Left lung (tissue), 14 donors: ENCODE measurements at places on chromosomes 2 and 18. TPM values are rescaled to one million over a fixed set of nuclear protein-coding genes. Genes with fewer than 3 reads are reported as not detected.

The DNPEP gene
- 73.5 TPM for polyA plus RNA-seq

The SCYGR4 gene
- not detected for polyA plus RNA-seq

The ALPG gene
- polyA plus RNA-seq = not detected

- DNase-seq = no peak
Observed at GRCh38 chr18:28767201-28767600, 590.3 kb upstream of the CDH2 start.

DNA sequence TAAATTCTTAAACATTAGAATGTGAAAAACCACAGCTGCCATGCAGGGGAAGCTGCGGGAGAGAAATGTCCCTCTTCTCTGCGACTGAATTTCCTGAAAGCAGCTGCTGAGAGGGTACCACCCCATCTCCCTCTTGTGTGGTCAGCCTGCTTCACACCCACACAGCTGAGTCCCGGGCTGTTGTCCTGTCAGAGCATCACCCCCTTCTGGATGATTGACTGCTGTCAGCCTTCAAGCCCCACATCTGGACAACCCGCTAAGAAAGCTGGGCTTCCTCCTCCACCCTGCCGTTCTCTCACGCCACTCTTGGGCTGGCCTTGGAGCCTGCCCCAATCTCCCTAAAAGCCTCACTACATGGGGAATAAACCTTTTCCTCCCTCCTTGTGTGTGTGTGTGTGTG lies 26.0 kb downstream of the SH3YL1 start:
- DNase-seq = no peak

- no peak for DNase-seq
Observed at GRCh38 chr2:23323198-23323916, 61.6 kb upstream of the KLHL29 start.

DNA sequence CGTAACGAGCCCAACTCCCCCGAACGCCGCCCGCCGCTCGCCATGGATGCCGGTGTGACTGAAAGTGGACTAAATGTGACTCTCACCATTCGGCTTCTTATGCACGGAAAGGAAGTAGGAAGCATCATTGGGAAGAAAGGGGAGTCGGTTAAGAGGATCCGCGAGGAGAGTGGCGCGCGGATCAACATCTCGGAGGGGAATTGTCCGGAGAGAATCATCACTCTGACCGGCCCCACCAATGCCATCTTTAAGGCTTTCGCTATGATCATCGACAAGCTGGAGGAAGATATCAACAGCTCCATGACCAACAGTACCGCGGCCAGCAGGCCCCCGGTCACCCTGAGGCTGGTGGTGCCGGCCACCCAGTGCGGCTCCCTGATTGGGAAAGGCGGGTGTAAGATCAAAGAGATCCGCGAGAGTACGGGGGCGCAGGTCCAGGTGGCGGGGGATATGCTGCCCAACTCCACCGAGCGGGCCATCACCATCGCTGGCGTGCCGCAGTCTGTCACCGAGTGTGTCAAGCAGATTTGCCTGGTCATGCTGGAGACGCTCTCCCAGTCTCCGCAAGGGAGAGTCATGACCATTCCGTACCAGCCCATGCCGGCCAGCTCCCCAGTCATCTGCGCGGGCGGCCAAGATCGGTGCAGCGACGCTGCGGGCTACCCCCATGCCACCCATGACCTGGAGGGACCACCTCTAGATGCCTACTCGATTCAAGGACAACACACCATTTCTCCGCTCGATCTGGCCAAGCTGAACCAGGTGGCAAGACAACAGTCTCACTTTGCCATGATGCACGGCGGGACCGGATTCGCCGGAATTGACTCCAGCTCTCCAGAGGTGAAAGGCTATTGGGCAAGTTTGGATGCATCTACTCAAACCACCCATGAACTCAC lies 673 bp downstream of the PCBP1 start:
- peak; percentile 90 for DNase-seq

GRCh38 chr2:121179467-121179866 lies 105.5 kb downstream of the TFCP2L1 start:
- DNase-seq = no peak

DNA sequence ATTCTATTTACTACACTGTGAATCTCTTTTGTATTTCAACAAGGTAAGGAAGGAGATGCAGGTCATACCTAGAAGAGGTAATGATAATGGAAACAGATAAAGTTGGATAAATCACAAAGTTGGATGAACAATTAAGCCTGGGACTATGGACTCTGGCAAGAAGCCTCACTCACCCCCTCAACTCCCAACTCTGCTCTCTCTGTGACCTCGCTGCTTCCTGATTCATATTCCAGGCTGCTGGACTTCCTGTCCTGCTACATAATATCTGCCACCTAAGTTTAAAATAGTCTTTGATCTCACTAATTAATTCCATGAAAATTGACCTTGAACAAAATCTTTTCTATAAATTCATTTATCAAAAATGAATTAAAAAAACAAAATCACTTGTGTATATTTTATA lies 215.3 kb downstream of the CALCRL start:
- DNase-seq = no peak

GRCh38 chr2:222572751-222573174 lies 83.1 kb downstream of the FARSB start:
- DNase-seq = no peak
